Bronchus fibroblast of lung (primary cell): ENCODE measurements at places on chromosomes 2 and 18. TPM values are rescaled to one million over a fixed set of nuclear protein-coding genes. Genes with fewer than 3 reads are reported as not detected.

Gene GREB1
- 0.17 and 0.30 TPM in 2 replicates for total RNA-seq

Gene IL1R1
- total RNA-seq: 37.0 and 38.8 TPM in 2 replicates

Gene CEP68
- 4.6 and 6.2 TPM in 2 replicates for total RNA-seq

Gene IL36RN
- not detected in 2 replicates for total RNA-seq

Gene CYS1
- total RNA-seq: 0.30 and 0.50 TPM in 2 replicates

Gene UGT1A6
- not detected in 2 replicates for total RNA-seq

Gene IL1RL2
- total RNA-seq: 0.50 and 0.74 TPM in 2 replicates

Gene DNAJC10
- 54.0 and 57.5 TPM in 2 replicates for total RNA-seq

Gene RASGRP3
- total RNA-seq: 0.17 and 0.45 TPM in 2 replicates

Gene SULT1C2
- under 0.01 TPM in 1 of 2 replicates, not detected in the other for total RNA-seq

Gene TEX44
- total RNA-seq: not detected in 2 replicates

Gene C1QL2
- not detected in 2 replicates for total RNA-seq

Gene PRLH
- not detected in 2 replicates for total RNA-seq

Gene PCARE
- not detected in 2 replicates for total RNA-seq

Gene MARS2
- 3.1 and 3.5 TPM in 2 replicates for total RNA-seq

Gene ST8SIA5
- total RNA-seq: 0.17 TPM in 1 of 2 replicates, not detected in the other

Gene CCDC121
- total RNA-seq: 1.0 and 1.2 TPM in 2 replicates

Gene C1D
- total RNA-seq: 8.9 and 17.1 TPM in 2 replicates

Gene RAB31
- total RNA-seq: 9.7 and 9.9 TPM in 2 replicates
